ENCODE measurements at places on chromosomes 16 and 17.

GRCh38 chr17:67386965-67387551, 10.0 kb downstream of the PITPNC1 start:
- DNase-seq, result no peak

GRCh38 chr16:12526515-12526914, 277.2 kb downstream of the CPPED1 start:
- DNase-seq, result no peak

GRCh38 chr17:44499722-44500121, 3.5 kb downstream of the GPATCH8 start:
- no peak for DNase-seq

GRCh38 chr17:45338023-45338781, 21.4 kb upstream of the MAP3K14 start:
- DNase-seq, result no peak

GRCh38 chr17:41393294-41393693, 4.1 kb downstream of the KRT31 start:
- DNase-seq, result no peak

- no peak for DNase-seq
Measured at GRCh38 chr16:27410761-27411160, 8.8 kb downstream of the IL21R start.

- DNase-seq, result no peak
Measured at GRCh38 chr16:79757968-79758367, 157.4 kb upstream of the MAF start.

GRCh38 chr16:7278636-7279035, 54.0 kb upstream of the RBFOX1 start:
- no peak for DNase-seq

GRCh38 chr17:62706598-62707424, 79.3 kb downstream of the MRC2 start:
- DNase-seq, result no peak

- DNase-seq, result no peak
Measured at GRCh38 chr17:75504347-75505151, 10.8 kb downstream of the CASKIN2 start.

DNA sequence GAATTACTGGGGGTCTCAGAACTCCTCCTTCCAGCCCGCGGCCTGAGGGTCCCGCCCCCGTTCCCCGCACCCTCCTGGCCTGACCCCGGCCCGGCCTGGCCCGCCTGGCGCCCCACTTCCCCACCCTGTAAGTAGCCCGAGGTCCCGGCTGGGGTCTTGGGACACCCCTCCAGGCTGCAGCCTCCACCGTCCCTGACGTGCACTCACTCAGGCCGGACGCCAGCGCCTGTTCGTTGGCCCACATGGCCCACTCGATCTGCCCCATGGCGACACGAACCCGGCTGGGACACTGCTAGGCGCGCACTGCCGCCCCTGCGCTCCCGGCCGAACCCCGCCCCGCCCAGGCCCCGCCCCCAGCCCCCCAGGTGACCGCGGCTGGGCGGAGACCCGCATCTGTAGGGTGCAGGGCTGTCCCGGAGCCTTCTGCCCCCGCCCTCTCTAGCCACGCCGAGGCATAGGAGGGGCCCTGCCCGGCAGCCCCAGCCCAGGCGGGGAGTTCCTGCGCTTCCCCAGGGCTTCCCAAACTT, at the start of gene CYBA:
Gene CYBA (minus strand): TSS at position 305 of the 527 bp plus-strand sequence. CDS start 40 bp downstream, at position 265.
- DNase-seq, result no peak
